CD4-positive, alpha-beta memory T cell (primary cell): ENCODE measurements at places on chromosomes 4 and X.

DNA sequence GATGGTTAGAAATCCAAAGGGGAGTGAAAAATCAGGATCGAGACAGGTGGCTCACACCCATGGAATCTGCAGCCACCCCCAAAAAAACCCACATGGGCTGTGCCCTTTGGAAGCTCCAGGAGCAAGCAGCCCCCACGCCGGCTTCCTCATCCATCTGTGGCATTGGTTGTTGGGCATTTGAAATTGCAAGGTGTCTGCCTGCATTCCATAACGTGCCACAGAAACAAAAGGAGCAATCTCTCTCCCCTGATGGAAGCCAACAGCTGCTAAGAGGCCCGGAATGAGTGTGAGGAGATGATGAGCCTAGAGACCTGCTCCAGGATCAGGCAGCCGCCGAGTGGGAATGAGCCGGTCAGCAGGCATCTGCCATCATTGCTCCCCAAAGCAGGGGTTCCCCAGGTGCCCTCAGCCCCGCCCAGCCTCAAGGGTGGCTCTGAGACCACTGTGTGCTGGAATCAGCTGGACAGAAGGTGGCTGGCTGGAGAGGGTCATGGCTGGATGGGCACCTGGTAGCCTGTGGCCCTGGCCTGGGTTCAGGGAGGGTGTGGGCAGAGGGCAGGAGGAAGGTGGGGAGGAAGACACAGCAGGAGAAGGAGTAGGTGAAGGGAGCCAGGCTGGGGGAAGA lies 113.2 kb downstream of the CRLF2 start:
- DNase-seq: no peak

DNA sequence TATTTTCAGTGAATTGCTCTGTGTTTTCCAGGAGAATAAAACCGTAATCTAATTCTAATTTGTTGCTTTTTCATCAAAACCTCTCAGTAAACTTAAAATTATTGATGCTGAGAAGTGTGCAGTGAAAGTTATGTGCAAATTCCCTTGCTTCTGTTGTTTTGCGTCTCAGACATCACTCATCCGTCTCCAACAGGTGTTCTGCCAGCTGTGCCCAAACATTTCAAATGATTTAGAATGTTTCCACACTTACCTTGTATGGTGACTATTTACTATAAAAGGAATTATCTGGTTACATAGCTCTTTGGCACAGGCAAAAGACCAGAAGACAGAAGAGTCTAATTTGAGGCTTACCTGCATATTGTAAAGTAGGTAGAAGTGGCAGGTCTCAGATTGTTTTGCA lies 184.0 kb downstream of the BMPR1B start:
- no peak for DNase-seq

DNA sequence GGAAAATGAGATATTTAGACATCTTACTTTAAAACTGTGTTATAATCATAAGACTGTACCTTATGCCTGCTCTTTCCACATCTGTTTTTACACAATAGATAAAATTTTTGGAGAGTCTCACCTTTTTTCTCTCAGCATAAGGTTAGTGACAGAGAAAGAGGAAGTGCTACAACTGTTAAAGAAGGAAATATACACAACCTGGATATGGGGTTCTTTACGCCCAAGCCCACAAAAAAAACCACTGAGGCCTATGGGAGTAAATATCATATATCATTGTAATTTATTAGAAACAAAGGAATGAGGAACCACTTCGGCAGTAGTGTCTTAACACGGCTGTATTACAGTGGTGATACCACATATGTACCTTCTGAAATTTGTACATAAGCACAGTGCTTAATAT lies 265.9 kb upstream of the GK2 start:
- DNase-seq: no peak

DNA sequence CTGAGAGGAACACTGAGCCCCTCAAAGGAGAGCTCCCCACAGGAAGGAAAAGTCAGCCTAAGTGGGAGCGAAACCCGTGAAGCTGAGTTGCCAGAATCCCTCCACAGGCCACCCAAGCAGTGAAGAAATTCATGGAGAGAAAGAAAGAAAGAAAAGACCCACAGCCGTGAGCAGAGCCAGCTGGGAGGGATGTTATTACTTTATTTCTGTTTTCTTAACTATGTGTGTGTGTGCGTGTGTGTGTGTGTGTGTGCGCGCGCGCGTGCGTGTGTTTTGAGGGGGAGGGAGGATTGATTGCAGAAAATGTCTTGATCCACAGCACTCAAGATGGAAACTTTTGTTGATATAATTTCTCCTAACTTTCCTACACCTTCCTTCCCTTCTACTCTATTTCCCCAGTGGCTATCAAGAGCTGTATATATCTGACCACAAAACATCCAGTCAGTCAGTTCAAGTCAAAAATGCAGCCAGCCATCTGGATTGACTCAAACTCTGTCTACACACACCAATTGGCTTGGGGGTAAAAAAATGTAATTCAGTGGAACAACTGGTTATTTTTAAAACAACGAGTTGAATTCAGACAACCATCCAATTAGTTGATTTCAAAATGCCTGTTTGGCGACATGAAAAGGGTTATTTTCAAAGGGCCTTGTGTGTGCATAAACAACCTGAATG lies 13.8 kb upstream of the GPC3 start:
- no peak for DNase-seq

- DNase-seq: no peak
Observed at GRCh38 chr4:147334478-147334877, 146.4 kb upstream of the EDNRA start.

DNA sequence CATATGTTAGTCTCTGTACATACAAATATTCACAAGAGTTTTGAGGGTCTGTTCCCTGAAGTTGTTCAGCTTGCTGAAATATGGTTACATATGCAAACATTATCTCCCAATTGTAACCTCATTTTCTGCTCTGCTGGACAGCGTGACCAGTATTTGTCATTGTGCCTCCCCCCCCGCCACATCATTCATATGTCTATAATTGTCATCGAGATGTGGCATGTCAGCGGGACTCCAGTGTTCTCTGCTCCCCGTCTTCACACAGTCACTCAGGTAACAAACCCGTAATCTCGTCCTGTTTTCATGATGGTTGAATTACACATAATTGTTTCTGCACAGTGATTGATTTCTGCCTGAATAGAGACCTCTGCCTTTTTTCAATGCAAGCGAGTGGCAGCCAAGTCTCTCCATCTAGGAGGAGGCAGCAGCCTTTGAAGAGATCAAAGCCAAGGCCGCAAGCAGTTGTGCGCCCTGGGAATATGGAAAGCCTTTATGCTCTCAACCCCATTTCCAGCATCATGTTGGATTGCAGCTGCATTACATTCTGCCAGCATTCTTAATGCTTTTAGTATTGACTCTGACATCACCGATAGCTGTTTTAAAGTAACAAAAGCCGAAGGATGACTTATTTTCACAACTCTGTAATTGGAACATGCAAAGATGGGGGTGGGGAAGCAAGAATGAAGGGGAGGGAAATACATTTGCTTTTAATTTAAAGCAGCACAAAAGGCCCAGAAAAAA lies 27.4 kb downstream of the LEF1 start:
- DNase-seq: no peak

DNA sequence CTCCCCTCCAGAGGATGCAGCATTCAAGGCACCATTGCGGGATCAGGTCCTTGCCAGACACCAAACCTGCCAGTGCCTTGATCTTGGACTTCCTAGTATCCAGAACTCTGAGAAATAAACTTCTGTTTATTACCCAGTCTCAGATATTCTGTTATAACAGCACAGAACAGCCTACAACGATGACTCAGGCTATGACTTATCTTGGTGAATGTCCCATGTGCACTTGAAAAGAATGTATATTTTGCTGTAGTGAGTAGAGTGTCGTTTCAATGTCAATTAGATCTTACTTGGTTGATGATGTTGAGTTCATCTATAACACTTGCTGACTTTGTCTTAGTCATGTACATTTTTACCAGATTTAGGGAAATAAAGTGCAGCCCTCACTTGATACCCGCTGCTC lies 34.5 kb upstream of the PGRMC1 start:
- no peak for DNase-seq

DNA sequence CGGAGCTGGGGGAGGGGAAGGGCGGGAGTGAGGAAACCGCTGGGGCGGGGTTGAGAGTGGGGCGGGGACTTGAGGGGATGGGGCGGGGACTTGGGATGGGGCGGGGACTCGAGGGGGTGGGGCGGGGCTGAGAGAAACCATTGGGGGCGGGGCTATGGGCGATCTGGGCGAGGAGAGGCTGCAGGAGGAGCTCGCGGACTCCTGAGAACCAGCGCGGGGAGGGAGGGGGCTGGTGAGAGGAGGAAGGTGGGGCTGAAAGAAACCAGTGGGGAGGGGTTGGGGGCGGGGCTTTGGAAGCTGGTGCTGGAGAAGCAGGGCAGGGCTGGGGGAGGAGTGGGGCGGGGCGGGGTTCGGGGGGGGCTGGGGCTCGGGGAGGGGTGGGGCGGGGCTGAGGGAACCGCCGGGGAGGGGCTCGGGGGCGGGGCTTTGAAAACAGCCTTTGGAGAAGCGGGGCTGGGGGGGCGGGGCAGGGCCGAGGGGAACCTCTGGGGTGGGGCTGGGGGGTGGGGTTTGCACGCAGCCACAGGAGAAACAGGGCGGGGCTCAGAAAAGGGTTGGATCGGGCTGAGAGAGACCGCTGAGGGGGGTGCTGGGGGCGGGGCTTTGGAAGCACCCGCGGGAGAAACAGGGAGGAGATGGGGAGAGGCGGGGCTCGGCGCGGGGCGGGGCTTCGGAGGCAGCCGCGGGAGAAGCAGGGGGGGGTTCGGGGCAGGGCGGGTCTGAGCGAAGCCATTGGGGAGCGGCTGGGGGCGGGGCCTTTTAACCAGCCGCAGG lies 777 bp upstream of the EOLA2 start:
- peak; percentile 91 for DNase-seq

DNA sequence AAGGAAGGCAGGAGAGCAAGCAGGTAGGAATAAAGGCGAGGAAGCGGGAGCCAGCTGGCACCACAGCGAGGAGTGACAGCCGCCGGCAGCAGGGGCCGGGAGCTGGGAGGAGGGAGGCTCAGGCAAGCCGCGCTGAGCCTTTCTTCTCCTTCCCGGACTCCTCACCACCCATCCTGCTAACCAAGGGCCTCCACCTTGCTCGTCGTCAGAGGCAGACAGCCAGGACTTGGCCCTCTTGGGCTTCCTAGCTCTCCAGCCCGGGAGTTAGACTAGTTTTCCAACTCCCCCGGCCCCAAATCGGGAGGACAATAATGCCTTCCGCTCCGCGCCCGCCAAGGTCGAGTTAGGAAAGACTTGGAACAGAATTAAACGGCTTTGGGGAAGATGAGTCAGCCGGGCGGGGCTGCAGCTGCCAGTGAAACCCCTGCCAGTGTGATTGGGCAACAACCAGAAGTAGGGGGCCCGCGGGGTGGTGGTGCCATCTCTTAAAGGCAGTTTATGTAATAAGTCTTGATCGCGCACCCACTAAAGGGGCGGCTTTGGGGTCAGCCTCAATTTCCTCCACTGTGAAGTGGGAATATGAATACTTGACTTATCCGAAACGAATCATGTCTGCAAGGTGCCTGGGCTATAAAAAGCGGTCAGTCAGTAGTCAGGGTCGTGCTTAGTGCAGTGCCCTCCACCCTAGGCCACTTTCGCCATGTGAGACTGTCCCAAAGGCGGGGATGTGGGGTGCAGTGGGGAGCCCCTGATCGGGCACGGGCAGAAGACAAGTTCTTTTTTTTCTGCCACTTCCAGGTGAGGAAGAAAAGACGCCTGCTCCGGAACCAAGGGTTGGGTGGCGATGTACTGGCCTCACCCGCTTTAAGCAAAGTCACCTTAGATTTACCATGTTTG lies 6.7 kb upstream of the HSD17B10 start:
- peak; percentile 36 for DNase-seq

- peak; percentile 74 for DNase-seq
Observed at GRCh38 chrX:3713225-3713936, at the start of gene PRKX. Gene PRKX (minus strand): TSS chrX:3713649. CDS start chrX:3713253, 396 bp downstream.
